ENCODE measurements at places on chromosomes 3 and 15. TPM values are rescaled to one million over a fixed set of nuclear protein-coding genes. Genes with fewer than 3 reads are reported as not detected.

DNA sequence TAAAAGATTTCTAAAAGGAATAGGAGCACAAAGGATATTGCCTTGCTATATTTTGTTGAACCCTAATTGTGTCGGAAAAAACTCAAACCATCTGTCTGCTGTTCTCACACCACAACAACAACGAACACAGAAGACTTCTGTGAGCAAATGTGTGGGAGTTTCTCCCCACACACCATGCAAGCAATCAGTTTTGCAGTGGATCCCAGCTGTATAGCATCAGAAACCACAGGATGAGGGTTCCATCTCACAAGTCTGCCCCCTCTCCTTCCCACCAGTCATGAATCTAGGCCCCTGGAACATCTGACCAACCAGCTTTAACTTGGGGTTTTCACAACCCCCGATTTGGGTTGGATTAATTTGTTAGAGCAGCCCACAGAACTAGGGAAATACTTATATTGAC is 91.3 kb upstream of the SLC4A7 start:
- DNase-seq = no peak

CCDC191 gene
- total RNA-seq = 6.2 TPM

- peak; percentile 51 for DNase-seq
Observed at GRCh38 chr15:79007066-79007465, 62.2 kb upstream of the CTSH start.

DNA sequence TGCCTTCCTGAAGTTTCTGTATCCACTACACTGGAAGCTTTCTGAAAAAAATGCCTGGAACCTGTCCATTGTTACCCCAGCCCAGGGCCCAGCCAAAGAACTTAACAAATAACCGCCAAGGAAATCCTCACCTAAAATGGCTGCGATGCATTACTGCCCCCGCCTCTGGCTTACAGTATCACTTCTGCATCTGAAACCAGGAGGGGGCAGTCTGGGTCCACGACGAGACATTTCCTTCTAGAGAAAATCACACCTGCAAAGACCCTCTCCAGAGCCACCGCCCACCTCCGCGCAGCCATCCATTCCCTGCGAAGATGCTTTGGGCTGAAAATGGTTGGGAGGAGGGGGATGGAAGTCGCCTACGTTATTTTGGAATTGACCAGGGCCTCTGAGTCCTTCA is 22.4 kb upstream of the CELF6 start:
- DNase-seq = no peak

GRCh38 chr15:41561104-41561776 is 2.2 kb downstream of the TYRO3 start:
- DNase-seq = peak; percentile 38

- DNase-seq = no peak
Observed at GRCh38 chr15:39140060-39140604, 440.7 kb upstream of the THBS1 start.

All from mucosa of descending colon (tissue), 3 donors.